SJSA1 (cell line): ENCODE measurements at places on chromosomes 6 and 20. TPM values are rescaled to one million over a fixed set of nuclear protein-coding genes. Genes with fewer than 3 reads are reported as not detected.

The ATF6B gene
- total RNA-seq: 22.8 and 44.0 TPM in 2 replicates

The TFAP2A gene
- 5.8 and 10.2 TPM in 2 replicates for total RNA-seq

The HRH3 gene
- not detected in 2 replicates for total RNA-seq

The ARFGEF3 gene
- not detected in 2 replicates for total RNA-seq

The CLVS2 gene
- total RNA-seq: not detected in 2 replicates

The CCN6 gene
- not detected in 2 replicates for total RNA-seq

The GABBR1 gene
- 2.8 and 3.5 TPM in 2 replicates for total RNA-seq

The EPB41L1 gene
- total RNA-seq: 3.5 and 4.2 TPM in 2 replicates

The KCNK16 gene
- not detected in 2 replicates for total RNA-seq

The LY86 gene
- total RNA-seq: not detected in 2 replicates

The TRIM10 gene
- not detected in 2 replicates for total RNA-seq

The TRIM39 gene
- 9.0 and 14.7 TPM in 2 replicates for total RNA-seq

The COL9A3 gene
- not detected in 2 replicates for total RNA-seq

The ESR1 gene
- not detected in 2 replicates for total RNA-seq

The SIRPB1 gene
- total RNA-seq: not detected in 2 replicates

The SLC16A10 gene
- 0.06 TPM in 1 of 2 replicates, not detected in the other for total RNA-seq

The EFCAB8 gene
- 0.06 and 0.08 TPM in 2 replicates for total RNA-seq

The KIAA0408 gene
- 5.1 and 5.8 TPM in 2 replicates for total RNA-seq

The POLR1H gene
- total RNA-seq: 22.5 and 29.7 TPM in 2 replicates

The OR12D3 gene
- total RNA-seq: not detected in 2 replicates

The CAGE1 gene
- 0.08 TPM in 1 of 2 replicates, not detected in the other for total RNA-seq

The RBBP8NL gene
- total RNA-seq: not detected in 2 replicates

The ASIP gene
- total RNA-seq: not detected in 2 replicates

The AP5S1 gene
- total RNA-seq: 17.2 and 17.7 TPM in 2 replicates

The ZFP57 gene
- total RNA-seq: not detected in 2 replicates

The MAP7 gene
- 0.11 TPM in 1 of 2 replicates, not detected in the other for total RNA-seq
